ENCODE measurements at places on chromosomes 6 and 20. TPM values are rescaled to one million over a fixed set of nuclear protein-coding genes. Genes with fewer than 3 reads are reported as not detected.

ALDH8A1 gene
- 5.4 TPM for polyA plus RNA-seq

ISM1 gene
- 0.17 TPM for polyA plus RNA-seq

GRCh38 chr6:19811397-19812079 is 25.6 kb upstream of the ID4 start:
- no peaks in the 10 kb centered on the region for H3K27me3 ChIP-seq
- H3K4me3 ChIP-seq: no peak overlapping the region
- H3K27ac ChIP-seq: no peak overlapping the region

- no peaks in the 10 kb centered on the region for H3K4me1 ChIP-seq
- no peaks in the 10 kb centered on the region for H3K36me3 ChIP-seq
- H3K4me3 ChIP-seq: no peak overlapping the region
Observed at GRCh38 chr6:54386295-54386694, 78.1 kb downstream of the TINAG start.

GRCh38 chr6:68038815-68039408 is 596.2 kb upstream of the ADGRB3 start:
- no peak for DNase-seq
- no peaks in the 10 kb centered on the region for H3K36me3 ChIP-seq
- no peaks in the 10 kb centered on the region for H3K27me3 ChIP-seq
- H3K4me3 ChIP-seq: no peak overlapping the region
- H3K27ac ChIP-seq: no peak overlapping the region
- H3K4me1 ChIP-seq: no peaks in the 10 kb centered on the region

DNA sequence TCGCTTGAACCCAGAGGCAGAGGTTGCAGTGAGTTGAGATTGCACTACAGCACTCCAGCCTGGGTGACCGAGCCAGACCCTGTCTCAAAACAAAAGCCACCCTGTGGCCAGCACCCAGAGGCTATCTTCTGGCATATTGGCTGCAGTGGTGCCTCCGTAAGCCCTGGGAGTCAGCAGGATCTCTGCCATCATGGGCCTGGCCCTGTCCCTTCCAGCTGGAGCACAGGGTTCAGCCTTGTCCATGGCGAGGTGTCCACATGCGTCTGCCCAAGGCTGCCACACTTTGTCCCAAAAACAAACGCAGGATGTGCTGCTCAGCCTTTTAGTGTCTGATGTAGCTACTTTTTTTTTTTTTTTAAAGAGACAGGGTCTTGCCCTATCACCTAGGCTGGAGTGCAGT is 15.4 kb upstream of the MTG2 start:
- no peak for DNase-seq
- no peaks in the 10 kb centered on the region for H3K27me3 ChIP-seq
- no peak overlapping the region for H3K4me3 ChIP-seq
